ENCODE measurements at places on chromosomes 7 and 10.

- no peak for DNase-seq
Observed at GRCh38 chr7:28956608-28957063, 1.5 kb downstream of the TRIL start.

- no peak for DNase-seq
Observed at GRCh38 chr10:121710207-121710606, 112.0 kb upstream of the FGFR2 start.

GRCh38 chr7:10122551-10123100 lies 851.0 kb upstream of the PHF14 start:
- DNase-seq, result no peak

- no peak for DNase-seq
Observed at GRCh38 chr10:62861507-62861906, 45.3 kb upstream of the EGR2 start.

GRCh38 chr10:73910764-73911552 lies at the start of gene PLAU:
Gene PLAU, plus strand, starts transcription at chr10:73911132. Its CDS starts 424 bp downstream, at chr10:73911556.
- DNase-seq, result no peak

DNA sequence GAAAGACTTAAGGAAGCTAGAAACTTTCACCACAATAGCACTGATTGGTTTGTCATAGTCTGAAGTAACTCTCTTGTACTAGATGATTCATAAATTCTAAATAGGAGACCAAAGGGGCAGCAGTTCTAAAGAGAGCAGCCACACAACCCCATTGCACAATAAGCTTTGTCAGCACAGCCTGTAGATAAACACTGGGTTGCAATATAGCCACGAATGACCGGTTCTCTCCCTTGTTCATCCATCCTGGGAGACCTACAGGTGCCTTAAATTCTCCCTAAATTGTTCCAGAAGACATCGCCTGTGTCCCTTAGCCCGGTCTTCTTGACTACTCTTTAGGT lies 167.0 kb downstream of the SNX13 start:
- DNase-seq, result no peak

- no peak for DNase-seq
Observed at GRCh38 chr7:134209322-134210015, 82.3 kb downstream of the LRGUK start.

- DNase-seq, result no peak
Observed at GRCh38 chr10:70512149-70512639, 33.6 kb downstream of the PALD1 start.

- no peak for DNase-seq
Observed at GRCh38 chr7:127678947-127679346, 27.0 kb downstream of the SND1 start.

GRCh38 chr10:59635502-59636290 lies 74.0 kb downstream of the SLC16A9 start:
- DNase-seq, result no peak

DNA sequence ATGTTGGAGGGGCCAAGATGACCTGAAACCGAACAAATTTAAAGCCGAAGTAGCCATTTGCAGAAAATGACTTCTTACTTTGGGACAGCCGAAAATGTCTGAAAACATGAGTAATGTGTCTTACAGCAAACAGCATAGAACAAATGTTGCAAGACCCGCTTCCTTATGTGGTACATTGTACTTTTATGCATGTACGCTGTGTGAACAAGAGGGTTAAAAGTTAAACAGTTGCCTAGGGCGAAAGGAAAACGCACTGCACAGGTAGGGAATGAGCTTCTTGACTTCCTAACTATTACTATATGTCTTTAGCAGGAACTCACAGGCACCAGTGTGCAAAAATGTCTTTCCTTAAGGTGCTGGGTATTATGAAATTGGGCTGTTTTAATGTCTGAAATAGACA lies 303.5 kb upstream of the MGMT start:
- no peak for DNase-seq

GRCh38 chr7:89914711-89915110 lies 239.6 kb upstream of the STEAP1 start:
- DNase-seq, result no peak

DNA sequence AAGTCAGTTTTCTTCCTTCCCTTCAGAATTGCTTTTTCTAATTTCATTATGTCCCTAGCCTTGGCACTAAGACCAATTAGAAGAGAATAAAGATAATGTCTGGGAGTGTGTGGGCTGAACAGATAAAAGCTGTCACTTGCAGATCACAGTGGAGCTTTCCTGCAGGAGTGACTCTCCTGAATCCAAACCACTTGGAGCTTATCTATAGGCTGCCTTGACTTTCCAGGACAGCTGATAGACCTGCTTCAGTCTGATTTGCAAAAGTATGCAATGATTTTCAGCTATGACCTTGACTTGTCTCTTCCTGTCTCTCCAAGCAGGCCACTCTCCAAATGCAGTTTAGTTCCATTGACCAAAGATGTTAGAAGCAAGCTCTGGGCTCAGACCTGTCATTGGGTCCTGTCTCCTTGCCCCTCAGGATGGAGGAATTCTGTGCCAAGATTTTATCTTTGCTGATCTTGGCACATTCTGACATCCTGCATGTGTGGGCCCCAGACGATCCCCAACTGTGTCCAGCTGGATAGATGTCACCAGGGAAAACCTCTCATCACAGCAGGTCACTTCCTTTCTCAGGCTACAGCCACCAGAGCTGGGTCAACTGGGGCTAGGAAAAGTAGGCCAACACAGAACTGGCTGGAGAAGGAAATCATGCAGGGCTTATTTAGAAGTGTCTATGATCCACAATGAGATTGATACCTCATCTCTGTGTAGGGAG lies 120.9 kb upstream of the ZNF438 start:
- DNase-seq, result no peak

DNA sequence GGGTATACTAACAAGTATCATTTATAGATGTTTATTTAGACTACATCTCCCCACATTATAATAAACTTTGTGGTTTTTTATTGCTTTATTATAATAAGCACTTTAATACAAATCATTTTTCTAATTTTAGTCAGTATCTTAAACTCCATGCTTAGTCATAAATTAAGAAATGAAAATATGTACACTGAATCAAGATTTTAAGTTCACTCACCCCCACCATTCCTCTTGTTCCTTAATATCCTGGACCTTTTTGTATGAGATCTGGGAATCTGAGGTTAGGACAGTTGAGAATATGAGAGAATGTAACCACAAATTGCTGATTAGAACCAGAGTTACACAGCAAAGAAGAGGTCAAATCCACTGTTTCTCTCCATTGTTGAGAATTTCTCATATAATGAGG lies 93.6 kb upstream of the WNT16 start:
- DNase-seq, result no peak

DNA sequence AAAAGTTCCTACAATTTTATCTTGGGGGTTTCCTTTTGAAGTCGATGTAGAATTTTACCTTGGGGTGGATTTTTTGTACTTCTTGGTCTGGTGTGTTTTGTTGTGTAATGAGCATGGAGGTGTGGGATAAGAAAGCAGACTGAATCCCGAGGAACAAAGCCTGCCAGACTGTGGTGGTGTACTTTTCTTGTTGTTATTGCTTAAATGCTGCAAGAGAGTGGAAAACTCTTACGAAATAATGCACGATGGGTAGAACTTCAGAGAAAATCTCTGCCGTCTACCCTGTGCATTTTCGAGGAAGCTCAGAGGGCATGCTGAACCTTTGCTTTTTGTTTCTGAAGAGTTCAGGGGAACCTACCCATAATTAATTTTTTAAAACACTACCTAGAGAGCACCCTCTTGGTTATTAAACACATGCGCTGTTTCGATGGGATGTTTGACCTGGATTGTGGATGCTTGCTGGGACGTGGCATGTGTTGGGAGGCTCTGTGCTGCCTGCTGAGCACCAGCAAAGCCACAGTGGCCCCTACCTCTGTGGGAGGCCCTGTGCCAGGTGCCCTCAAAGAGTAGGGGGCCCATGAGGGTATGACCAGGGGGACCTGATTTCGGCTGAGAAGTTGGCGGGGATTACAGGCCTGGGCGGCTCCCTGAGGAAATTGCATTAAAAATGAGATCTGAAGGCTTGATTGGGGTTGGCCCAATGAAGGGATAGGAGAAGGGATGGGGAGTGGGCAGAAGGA lies 94.1 kb downstream of the TCF7L2 start:
- DNase-seq, result no peak

- no peak for DNase-seq
Observed at GRCh38 chr7:32588657-32589056, 93.4 kb downstream of the AVL9 start.

DNA sequence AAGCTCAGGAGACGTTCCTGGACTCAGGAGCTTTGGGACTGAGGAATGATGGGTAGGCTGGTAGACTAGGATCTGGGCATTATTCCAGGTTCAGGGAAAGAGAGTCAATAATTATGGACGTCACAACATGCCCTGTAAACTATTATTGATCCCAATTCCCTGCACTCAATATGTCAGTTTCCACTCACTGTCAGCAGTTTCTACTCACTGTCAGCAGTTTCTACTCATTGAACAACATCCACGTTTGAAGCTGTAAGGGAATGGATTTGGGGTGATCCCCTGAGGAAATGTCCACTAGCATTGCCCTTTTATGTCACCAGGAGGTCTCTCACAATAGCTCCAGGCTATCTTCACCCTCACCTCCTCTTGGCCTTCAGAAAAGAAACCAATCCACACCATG lies 1268.6 kb downstream of the TYW1 start:
- DNase-seq, result no peak

GRCh38 chr7:123751821-123752220 lies 3.0 kb upstream of the WASL start:
- no peak for DNase-seq

- DNase-seq, result no peak
Observed at GRCh38 chr10:98321186-98321780, 53.3 kb upstream of the LOXL4 start.

GRCh38 chr10:78913219-78914059 lies 155.3 kb upstream of the ZMIZ1 start:
- no peak for DNase-seq

- DNase-seq, result no peak
Observed at GRCh38 chr10:98270073-98270740, 2.2 kb upstream of the LOXL4 start.

- no peak for DNase-seq
Observed at GRCh38 chr7:94240902-94241301, 153.8 kb upstream of the COL1A2 start.

DNA sequence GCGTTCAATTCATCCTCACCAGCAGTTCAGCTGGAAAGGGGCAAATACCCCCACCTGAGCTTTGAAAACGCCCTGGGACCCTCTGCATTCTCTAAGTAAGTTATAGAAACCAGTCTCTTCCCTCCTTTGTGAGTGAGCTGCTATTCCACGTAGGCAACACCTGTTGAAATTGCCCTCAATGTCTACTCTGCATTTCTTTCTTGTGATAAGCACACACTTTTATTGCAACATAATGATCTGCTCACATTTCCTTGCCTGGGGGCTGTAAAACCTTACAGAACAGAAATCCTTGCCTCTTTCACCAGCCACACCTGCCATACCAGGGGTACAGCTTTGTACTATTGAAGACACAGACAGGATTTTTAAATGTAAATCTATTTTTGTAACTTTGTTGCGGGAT lies 155.8 kb upstream of the LANCL2 start:
- DNase-seq, result no peak

GRCh38 chr7:64608116-64608910 lies 45.4 kb upstream of the ZNF680 start:
- DNase-seq, result no peak

DNA sequence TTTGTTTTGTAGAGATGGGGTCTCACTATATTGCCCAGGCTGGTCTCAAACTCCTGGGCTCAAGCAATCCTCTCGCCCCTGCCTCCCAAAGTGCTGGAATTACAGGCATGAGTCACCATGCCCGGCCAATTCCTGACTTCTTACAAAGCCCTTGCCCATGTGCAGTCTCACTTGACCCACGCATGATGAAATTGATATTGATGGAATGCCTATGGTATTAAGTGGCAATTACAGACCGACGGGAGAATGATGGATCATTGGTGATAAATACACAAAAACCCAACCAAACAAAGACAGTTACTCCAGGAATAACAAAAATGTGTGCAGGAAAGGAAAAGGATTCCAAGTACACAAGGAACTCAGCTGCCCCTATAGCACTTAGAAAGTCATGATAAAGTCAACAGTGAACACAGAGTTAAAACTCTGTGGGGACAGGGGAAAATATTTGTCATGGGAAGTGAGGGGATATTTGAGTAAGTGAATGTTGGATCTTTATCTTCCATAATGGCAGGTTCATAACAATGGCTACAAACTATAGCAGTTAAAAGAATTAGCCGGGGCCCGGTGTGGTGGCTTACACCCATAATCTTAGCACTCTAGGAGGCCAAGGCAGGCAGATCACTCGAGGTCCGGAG lies 21.6 kb downstream of the HIP1 start:
- DNase-seq, result no peak

GRCh38 chr7:89761173-89761572 lies 393.1 kb upstream of the STEAP1 start:
- DNase-seq, result no peak

DNA sequence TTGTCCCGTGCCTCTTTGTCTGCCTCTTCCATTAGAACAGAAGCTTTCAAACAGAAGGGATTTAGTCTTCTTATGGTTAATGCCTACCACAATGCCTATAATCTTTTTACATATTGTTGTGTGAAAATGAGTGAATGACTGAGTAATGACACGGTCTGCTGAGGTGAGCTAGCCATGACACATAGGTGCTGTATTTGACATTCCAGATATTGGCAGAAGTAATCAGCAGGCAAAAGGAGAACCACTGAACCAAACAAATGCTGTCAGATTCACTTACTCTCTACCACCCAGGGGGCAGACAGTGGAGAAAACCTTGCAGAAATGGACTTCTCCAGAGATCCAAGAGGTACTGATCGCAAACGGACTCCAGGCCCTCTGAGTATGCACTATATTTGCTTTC lies 377.2 kb upstream of the VWC2 start:
- no peak for DNase-seq

GRCh38 chr7:74554178-74554577 lies 100.5 kb downstream of the GTF2IRD1 start:
- no peak for DNase-seq

- no peak for DNase-seq
Observed at GRCh38 chr10:130884456-130884855, 427.1 kb downstream of the TCERG1L start.

- DNase-seq, result no peak
Observed at GRCh38 chr7:2150445-2150815, 82.3 kb downstream of the MAD1L1 start.

DNA sequence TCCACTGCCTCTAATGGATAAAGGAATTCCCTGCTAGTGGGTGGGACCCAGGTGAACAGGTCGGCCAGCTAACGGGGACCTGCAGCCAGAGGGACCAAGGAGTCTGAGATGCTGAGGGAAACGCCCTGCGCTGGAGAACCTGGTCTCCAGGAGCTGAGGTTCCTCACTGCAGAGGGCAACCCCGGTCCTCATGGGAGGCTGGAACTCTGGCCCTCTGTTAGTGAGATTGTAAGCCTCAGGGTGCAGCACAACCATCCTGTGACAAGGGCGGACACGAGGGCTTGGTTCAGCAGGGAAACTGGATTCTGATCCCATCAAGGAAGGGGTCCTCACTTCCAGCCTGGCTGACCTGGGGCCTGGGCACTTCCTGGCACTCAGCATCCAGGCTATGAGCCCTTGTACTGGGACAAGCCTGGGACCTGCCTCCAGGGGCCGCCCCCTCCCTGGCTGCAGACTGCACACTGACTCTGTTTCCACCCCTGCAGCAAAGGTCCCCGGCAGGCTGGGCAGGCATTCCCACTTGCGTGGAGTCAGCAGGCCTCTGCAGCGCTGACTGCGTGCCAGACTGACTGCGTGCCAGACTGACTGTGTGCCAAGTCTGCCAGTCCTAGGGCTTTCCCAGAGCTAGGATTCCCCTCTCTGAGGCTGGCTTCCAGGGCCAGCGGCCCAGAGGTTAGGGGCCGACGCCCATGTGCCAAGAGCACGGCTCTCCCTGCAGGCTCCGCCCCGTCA lies 143.2 kb downstream of the MAPK8 start:
- DNase-seq, result no peak

All from activated CD4-positive, alpha-beta T cell treated with anti-CD3 and anti-CD28 coated beads, Interleukin-2, amount 50 U/mL, for 24 hours (primary cell).